ENCODE measurements at places on chromosomes 3 and 15.

GRCh38 chr15:73927476-73928240, 1.4 kb downstream of the LOXL1 start:
- peak; percentile 53 for DNase-seq

- no peak for DNase-seq
Observed at GRCh38 chr15:60936186-60936585, 292.9 kb downstream of the RORA start.

DNA sequence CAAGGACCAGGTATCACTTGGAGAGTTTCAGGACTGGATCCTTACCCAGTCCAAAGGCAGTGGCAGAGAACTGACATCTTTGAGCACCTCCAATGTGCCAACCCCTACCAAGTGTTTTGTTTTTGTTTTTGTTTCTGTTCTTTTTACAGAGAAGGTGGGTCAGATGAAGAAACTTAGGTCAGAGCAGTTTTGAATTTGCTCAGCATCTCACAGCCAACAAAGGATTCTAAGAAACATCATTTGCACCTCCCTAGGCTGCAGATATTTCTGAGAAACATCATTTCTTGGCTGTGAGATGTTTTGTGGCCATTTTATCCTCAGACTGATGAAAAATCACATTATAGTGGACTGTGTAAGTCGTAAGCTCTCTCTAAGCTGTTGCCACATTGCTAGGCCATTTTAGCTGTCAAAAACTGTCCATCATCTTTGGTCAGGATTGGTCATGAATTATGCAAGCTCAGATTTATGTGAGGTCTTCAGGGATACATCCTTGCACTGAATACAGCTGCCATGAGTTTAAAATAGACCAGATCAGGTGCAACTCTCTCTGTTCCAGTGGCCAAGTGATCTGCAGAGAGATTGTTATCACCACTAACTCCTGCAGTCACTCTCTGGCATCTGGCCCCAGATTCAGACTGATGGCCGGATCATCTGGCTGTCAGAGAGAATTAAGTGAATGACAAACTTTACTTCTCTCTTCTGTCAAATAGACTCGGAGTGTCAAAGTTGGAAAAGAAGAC, 341.5 kb downstream of the EPHB1 start:
- no peak for DNase-seq

GRCh38 chr3:98508582-98508981, 11.1 kb downstream of the OR5K2 start:
- DNase-seq: no peak

DNA sequence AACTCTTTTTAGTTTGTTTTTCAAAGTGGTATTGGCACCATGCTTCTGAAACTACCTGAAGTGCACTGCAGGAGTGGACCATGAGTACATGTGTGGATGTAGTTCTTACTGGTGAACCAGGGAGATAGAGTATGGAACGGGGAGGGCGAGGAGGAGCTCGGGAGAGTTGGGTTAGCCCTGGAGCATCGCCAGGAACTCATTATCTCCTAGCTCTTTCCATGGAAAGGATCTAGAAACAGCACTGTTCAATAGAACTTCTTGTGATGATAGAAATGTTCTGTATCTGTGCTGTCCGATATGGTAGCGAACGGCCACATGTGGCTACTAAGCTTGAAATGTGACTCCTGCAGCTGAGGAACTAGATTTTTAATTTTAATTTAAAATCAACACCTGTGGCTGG, 47.3 kb downstream of the VGLL4 start:
- no peak for DNase-seq

DNA sequence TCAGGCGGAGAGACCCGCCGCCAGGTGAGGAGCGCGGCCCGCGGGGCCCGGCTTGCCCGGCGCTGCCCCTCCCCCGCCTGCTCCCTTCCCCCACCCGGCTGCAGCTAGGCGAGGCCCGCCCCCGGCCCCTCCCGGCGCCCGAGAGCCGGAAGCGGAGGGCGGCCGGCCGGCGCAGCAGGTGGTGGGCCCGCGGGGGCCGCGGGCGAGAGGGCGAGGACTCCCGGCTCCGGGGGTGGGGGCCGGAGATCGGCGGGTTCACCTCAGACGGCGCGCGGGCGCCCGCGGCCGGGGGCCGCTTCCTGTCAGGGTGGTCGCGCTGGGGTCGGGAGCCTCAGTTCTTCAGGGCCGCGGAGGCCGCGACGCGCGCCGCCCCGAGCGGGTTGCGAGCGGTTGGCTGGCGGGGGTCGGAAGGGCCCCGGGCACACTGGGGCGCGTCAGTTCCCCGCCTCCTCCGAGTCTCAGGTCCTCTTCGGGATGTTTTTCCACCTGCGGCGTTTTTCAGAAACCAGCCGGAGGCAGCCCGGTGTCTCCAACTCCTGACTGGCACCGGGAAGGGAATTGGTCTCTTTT, 395 bp downstream of the ZFAND6 start:
- peak; percentile 13 for DNase-seq

GRCh38 chr15:58931987-58932588, 1.4 kb downstream of the SLTM start:
- no peak for DNase-seq

All from stimulated activated CD8-positive, alpha-beta memory T cell treated with anti-CD3 and anti-CD28 coated beads, Interleukin-4, amount 100 ng/mL, for 1 hour (primary cell).